Activated CD4-positive, alpha-beta T cell treated with anti-CD3 and anti-CD28 coated beads, Interleukin-2, amount 10 ng/mL, durations not matched to agents 7 days and 5 days (primary cell): ENCODE measurements at places on chromosomes 4 and X.
A peak's percentile ranks its signal among the peaks of the same experiment; 100 is the strongest.

DNA sequence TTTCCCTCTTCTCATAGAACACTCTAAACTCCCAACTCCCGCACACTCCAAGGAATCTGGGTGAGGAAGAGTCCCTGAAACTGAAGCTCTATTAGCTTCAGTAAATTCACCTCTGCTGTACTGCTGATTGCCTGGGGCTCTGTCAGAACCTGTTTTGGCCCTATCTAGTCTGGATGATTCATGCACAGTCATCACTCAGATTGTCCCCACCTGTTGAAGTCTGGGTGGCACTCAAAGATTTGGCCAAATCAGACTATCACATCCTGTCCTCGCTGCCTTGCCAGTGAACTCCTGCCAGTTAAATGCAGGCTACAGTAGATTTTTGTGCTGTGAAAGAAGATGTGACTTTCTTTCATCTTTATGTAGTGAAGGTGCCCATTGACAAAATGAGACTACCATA, 63.5 kb upstream of the EMCN start:
- no peak for DNase-seq

GRCh38 chrX:119758731-119759247, 401 bp downstream of the SOWAHD start:
- peak; percentile 27 for DNase-seq

DNA sequence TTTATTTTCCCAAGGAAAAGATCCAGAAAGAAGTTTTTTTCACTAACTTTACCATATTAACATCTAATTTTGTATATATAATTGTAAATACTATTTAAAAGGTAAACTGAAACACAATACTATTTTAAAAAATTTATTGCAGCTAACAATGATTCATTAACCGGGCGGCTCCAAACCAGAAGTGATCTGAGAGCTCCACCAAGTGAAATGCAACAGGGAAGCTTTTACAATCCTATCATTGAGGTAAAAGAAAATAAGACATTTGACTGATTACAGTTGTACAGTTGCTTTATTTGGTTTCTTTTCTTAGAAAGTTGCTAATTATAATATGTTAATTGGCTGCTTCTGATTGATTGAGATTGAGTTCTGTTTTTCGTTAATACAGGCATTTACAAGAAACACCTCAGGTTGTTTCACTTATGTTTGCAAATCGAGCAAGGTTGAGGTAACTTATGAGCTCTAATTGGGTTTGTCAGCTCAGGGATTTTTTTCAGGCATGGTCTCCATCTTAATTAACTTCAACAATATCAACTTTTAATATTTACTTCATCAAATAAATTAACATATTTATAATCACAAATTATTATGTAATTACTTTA, 220.2 kb upstream of the UGT8 start:
- no peak for DNase-seq

DNA sequence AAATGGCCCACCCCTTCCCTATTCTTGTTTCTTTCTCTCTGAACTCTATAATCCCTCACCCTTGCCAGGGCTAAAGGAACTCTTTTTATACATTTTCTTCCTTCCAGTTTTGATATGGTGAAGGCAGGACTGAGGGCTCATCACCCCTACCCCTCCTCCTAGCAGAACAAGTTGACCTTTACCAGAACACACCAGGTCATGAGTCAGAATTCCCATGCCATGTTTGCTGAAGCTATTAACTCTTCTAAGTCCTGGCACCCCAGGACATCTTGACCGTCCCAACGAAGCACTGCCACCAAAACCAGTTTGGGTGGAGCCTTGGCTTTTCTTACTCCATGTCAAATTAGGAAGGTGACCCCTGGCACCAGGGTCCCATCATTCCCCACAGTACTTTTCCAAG, 57.5 kb upstream of the DYNLT3 start:
- no peak for DNase-seq

DNA sequence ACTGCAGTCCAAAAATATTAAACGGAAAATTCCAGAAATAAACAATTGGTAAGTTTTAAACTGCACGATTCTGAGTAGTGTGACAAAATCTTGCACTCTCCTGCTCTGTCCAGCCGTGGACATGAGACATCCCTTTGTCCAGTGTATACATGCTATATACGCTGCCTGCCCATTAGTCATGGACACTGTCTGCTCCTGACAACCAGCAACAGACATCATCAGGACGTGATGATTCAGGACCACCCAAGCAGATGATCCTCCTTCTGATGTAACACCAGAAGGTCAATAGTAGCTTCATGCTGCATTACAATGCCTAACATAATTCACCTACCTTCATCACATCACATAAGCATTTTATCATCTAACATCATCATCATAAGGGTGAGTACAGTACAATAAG, 36.3 kb downstream of the ATRX start:
- DNase-seq, result no peak

GRCh38 chr4:148286012-148286411, 156.2 kb downstream of the NR3C2 start:
- DNase-seq, result no peak

GRCh38 chrX:54413753-54414152, 26.5 kb upstream of the TSR2 start:
- peak; percentile 6 for DNase-seq

- no peak for DNase-seq
These were observed 1443.4 kb upstream of the TENM3 start for GRCh38 chr4:180799798-180800197.

- no peak for DNase-seq
These were observed 651.4 kb downstream of the IQCM start for GRCh38 chr4:149164282-149164681.

DNA sequence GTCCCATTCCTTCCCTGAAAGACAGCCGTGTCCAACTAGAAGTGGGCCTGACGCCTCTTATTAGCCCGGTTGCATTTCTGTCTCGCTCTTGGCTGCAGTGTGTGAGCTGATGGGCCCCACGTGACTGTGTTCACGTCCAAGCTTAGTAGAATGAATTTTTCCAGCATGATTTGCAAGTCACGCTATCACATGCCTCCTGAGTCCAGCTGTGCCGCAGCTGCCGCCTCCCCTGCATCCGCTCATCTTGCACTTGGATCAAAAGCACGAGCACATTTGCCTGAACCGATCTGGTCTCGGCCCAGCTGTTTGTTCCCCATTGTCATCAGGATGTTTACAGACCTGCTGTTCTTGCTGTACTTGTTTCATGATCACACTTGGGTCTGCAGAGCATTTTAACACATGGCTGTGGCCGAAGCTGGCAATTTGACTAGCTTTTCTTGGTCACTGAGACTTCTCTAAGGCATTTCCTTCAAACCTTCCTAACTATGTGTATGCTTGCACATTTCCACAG, 126.5 kb downstream of the KIT start:
- DNase-seq, result no peak

DNA sequence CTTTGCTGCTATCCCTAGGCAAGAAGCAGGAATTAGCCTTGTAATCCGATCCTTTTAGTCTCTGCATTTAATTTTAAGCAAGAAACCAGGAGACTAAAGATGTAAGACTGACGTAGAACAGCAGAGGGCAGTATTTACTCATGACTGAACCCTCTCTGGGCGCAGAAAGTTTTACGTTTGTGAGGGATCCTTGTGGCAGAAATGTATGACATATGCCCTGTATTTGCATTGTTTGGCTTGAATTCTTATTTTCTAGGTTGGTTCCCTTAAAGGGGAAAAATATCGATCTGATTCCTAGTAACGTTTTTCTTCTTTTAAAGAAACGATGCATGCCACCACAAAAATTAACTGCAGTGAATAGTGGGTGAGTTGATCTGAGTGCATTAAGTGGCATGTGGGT, 1.3 kb upstream of the FAT4 start:
- peak; percentile 55 for DNase-seq

- DNase-seq, result no peak
These were observed 66.3 kb upstream of the FAM9C start for GRCh38 chrX:13110433-13111324.

DNA sequence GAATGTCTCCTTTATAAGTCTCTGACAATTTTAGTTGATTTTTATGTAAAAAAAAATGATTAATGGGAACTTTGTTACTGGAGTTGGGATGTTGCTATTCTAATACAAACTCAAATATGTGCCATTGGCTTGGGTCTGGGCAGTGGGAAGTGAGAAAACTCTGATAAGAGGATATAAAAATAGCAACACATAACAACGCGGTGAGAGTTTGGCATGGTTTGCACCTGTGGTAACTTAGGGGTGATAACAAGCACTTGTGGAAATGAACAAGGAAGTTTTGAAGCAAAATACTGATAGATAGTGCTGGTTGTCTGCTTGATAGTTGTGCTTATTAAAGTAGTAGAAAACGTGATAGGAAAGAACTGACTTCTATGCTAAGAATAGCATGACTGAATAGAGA, 743.3 kb upstream of the AGA start:
- no peak for DNase-seq

GRCh38 chr4:89922848-89923416, 28.3 kb downstream of the MMRN1 start:
- DNase-seq, result no peak

DNA sequence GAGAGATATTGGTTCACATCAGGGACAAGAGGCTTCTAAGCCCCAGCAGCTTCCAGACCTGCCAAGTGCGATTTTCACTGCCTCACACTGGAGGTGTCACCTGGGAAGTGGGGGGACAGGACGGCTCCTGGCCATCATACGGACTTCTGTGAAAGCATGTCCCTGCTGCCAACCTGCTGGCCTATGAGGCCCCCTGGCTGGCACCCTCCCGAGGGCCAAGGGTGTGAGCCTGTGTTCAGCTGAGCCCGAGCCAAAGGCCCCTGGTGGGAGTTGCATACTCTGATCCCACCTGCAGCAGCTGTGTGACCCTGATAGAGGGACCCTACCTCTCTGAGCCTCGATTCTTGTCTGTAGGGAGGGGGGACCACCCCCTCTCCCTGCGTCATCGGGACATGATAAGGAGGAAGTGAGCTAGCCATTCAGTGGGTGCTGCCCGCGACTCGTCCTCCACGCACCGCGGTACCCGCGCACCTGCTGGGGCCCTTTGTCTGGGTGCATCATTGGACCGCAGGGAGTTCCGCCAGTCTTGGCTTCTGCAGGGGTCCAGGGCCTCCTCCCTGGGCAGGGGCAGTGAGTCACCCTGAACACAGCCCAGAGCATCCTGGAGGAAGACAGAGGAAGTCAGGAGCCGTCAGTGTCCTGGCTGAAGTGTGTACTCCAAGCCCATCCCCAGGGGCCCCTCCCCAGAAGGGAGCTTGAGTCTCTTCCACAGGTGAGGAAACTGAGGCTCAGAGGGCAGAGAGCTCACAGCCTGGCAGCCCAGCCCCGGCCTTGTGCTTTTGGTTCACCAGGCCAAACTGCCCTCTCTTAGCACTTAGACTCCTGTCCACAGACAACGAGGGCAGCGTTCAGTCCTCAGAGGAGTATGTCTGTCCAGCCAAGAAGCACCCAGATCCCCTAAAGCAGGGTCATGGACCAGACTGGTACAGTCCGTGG, 24.1 kb downstream of the C4orf50 start:
- DNase-seq, result no peak

DNA sequence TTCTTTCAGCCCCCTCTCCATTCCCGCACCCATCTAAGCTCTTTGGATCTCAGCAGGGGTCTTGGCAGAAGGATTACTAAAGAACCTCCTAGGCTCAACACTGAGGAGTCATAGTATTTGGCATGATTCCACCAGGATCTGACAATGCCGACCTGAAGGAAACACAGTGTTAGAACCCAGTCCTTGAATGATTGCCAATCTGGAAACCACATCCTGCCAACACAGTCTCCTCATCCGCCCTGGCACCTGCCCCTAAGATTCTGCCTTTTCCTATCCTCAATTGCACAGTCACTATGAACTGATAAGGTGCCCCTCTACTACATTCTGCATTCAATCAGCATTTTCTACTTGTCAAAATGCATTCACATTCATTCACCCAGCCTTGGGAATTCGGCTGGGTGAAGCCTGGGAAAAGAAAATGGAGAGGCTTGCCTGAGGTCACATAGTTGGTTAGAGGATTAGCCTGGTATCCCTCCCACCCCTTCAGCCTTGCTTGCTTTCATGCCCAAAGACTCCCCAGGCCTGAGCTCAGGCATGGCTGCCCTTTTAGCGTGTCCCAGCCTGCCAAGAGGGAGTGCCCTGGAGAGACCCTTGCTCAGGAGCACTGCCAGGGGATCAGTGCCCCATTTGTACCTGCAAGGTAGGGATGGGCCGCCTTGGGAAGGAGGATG, 2.2 kb upstream of the CLDN2 start:
- DNase-seq, result peak; percentile 6

- DNase-seq, result no peak
These were observed 70.6 kb downstream of the TMEM144 start for GRCh38 chr4:158280856-158281255.

GRCh38 chr4:95118497-95118896, 360.7 kb downstream of the BMPR1B start:
- no peak for DNase-seq

- no peak for DNase-seq
These were observed 11.5 kb downstream of the PRDM8 start for GRCh38 chr4:80208610-80209339.

- no peak for DNase-seq
These were observed 227.1 kb downstream of the MID1 start for GRCh38 chrX:10393241-10393640.

GRCh38 chr4:120760047-120760446, 162.5 kb downstream of the PRDM5 start:
- no peak for DNase-seq

DNA sequence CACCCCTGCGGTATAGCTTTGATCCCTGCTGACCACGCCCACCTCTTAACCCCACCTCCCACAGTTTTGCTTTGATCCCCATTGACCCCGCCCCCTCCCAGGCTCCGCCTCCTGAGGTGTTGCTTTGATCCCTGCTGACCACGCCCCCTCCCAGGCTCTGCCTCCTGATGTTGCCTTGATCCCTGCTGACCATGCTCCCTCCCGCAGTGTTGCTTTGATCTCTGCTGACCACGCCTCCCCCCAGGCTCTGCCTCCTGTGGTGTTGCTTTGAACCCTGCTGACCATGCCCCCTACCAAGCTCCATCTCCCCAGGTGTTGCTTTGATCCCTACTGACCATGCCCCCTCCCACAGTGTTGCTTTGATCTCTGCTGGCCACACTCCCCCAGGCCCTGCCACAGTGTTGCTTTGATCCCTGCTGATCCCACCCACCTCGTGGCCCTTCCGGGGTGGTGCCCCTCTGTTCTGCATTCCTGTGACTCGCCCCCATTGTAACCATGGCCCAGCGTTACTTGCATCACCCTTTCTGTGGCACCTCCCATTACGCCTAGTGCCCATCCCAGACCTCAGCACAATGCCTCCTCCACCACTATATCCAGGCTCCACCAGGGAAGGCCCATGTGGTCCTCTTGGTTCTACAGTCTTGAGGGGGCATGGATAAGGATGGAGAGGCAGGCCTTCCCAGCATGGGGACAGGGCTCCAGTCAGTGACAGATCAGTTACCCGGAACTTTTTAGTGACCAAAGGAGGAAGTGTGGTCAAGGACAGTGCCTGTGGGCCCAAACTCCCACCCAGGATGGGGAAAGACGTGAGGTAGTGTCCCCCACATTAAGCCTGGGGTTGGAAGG, 70.8 kb downstream of the ADRA2C start:
- DNase-seq, result peak; percentile 7

- no peak for DNase-seq
These were observed 187.2 kb downstream of the NPFFR2 start for GRCh38 chr4:72218953-72219352.

DNA sequence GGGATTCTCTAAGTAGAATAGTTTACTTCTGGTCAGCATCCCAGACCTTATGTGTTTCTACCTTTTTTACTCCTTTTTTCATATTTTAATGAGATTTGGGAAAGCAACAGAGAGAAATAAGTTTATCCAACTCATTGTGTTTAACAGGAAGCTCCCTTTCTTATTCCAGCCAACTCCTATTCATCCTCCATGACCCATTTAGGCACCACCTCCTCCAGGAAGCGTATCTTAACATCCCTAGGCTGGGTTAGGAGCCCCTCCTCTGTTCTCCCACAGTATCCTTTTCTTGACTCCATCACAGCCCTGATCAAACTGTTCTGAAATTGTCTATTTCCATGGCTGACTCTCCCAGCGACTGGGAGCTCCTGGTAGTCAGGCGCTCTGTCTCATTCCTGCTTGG, 18.8 kb upstream of the IQSEC2 start:
- DNase-seq, result no peak
